ENCODE measurements at places on chromosomes 13 and 19.

DNA sequence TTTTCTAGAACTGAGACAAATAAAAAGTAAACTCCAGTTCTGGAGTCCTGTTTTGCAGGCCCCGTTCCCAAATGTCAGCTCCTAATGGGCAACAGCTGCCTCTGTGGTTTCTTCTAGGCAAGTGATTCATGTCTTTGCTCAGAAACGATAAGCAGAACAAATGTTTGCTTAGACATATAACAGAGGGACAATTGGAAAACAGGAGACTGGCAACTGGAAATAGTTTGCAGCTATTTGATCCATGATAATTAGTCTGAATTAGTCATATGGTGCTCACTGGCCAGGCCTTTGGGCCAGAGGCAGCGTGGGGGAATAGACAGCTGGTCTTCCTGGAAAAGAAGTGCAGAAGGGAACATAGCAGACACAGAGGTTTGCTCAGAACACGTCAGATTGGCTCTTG lies 29.2 kb upstream of the TSHZ3 start:
- H3K27ac ChIP-seq = no peak overlapping the region
- H3K27me3 ChIP-seq = peaks cover 2% of the 10 kb centered on the region
- no peaks in the 10 kb centered on the region for H3K36me3 ChIP-seq
- H3K4me1 ChIP-seq = no peaks in the 10 kb centered on the region
- no peak for DNase-seq
- H3K4me3 ChIP-seq = no peak overlapping the region

DNA sequence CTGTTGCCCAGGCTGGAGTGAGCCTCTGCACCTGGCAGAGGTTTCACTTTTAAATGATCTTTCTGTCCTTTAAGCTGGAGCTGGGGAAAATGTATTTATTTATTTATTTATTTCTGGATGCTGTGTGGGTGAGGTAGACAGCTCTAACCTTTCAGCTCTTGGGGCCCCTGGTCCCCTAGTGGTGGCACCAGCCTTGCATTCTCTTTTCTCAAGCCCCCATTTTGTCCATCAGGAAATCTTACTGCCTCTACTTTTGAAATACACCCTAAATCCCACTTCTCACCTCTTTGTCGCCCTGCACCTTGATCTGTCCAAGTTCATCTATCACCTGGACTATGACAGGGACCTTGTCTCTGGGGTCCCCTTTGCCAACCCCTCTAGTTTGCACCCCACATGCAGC lies 2.1 kb upstream of the B9D2 start:
- no peak overlapping the region for H3K27ac ChIP-seq
- H3K27me3 ChIP-seq = no peaks in the 10 kb centered on the region
- H3K36me3 ChIP-seq = peaks cover 13% of the 10 kb centered on the region
- DNase-seq = no peak
- H3K4me3 ChIP-seq = no peak overlapping the region
- peaks cover 5% of the 10 kb centered on the region for H3K4me1 ChIP-seq

DNA sequence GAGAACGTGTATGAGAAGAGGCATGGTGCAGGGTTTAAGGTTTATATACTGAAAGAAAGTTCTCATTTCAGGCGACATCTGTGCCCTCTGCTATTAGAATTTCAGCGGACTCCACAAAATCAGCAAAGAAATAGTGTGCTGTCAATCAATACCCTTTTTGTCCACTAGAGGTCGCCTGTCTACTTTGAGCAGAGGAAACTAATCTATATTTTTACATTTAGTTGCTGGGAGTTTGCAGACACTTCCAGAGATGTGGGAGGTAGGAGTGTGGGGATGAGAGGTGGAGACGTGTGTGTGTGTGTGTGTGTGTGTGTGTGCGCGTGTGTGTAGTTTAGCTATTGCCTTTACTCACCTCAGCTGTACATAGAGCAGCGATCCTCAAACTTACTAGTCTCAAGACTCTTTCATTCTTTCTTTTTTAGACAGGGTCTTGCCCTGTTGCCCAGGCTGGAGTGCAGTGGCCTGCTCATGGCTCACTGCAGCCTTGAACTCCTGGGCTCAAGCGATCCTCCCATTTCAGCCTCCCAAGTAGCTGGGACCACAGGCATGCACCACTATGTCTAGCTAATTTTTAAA lies 9.7 kb downstream of the INAFM1 start:
- peak; percentile 69 for DNase-seq
- peaks cover 1% of the 10 kb centered on the region for H3K4me1 ChIP-seq
- H3K27ac ChIP-seq = no peak overlapping the region

DNA sequence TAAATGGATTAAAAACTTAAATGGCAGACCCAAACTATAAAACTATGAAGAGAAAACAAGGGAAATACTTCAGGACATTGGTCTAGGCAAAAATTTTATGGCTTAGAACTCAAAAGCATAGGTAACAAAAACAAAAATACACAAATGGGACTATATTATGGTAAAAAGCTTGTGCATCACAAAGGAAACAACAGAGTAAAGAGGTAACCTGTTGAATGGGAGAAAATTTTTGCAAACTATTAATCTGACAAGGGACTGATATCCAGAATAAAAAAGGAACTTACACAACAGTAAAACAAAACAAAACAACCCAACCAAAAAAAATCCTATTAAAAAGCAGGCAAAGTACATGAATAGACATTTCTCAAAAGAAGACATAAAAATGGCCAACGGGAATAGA lies 9.3 kb upstream of the ZNF546 start:
- DNase-seq = no peak
- H3K27ac ChIP-seq = no peak overlapping the region
- H3K27me3 ChIP-seq = no peaks in the 10 kb centered on the region

DNA sequence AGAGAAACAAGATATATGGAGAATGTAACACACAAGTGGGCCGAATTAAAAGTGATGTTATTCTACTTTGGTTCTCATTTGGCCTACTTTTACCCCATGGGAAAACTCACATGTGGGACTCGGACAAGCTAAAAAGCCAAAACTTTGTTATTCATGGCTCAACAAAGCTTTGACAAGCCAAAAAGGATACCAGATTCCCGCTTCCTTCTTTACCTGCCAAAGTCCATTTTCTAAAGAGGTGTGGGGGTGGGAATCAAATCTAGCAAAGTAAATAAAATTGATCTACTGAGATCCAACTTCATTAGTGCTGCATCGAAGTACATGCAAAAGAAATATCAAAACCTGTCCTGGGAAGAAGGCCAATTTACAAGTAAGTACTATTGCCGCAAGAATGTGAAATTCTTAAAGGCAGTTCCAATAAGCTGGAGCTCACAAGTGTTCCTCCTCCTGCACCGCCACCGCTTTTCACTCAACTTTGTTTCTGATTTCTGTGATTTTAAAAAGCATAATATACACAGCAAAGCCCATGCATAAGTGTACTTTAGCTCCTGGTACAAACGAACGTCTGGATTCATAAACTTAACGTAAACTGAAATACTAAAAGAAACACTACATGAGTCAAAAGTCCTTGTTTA lies 1.1 kb downstream of the LNX2 start:
- H3K4me1 ChIP-seq = peaks cover 10% of the 10 kb centered on the region
- H3K27ac ChIP-seq = no peak overlapping the region
- DNase-seq = no peak
- peaks cover 7% of the 10 kb centered on the region for H3K36me3 ChIP-seq
- no peaks in the 10 kb centered on the region for H3K27me3 ChIP-seq

- no peaks in the 10 kb centered on the region for H3K27me3 ChIP-seq
- no peaks in the 10 kb centered on the region for H3K4me1 ChIP-seq
- no peaks in the 10 kb centered on the region for H3K36me3 ChIP-seq
- no peak for DNase-seq
- H3K4me3 ChIP-seq = no peak overlapping the region
- no peak overlapping the region for H3K27ac ChIP-seq
These were observed 20.6 kb upstream of the CABP5 start for GRCh38 chr19:48064509-48064908.

GRCh38 chr13:50421473-50422130 lies 406.4 kb downstream of the KCNRG start:
- H3K27ac ChIP-seq = no peak overlapping the region
- DNase-seq = no peak
- no peak overlapping the region for H3K4me3 ChIP-seq
- no peaks in the 10 kb centered on the region for H3K36me3 ChIP-seq
- H3K4me1 ChIP-seq = no peaks in the 10 kb centered on the region

- no peak for DNase-seq
- H3K4me3 ChIP-seq = no peak overlapping the region
- peaks cover 6% of the 10 kb centered on the region for H3K27me3 ChIP-seq
- H3K36me3 ChIP-seq = no peaks in the 10 kb centered on the region
- peaks cover 13% of the 10 kb centered on the region for H3K4me1 ChIP-seq
- H3K27ac ChIP-seq = no peak overlapping the region
These were observed 1.5 kb upstream of the NTN5 start for GRCh38 chr19:48674216-48674809.

- peaks cover 46% of the 10 kb centered on the region for H3K27me3 ChIP-seq
- H3K4me1 ChIP-seq = peaks cover 12% of the 10 kb centered on the region
- H3K36me3 ChIP-seq = no peaks in the 10 kb centered on the region
These were observed at the start of gene GIPR for GRCh38 chr19:45667620-45668341. Gene GIPR (plus strand): TSS chr19:45668221. CDS start chr19:45669521, 1,300 bp downstream.

DNA sequence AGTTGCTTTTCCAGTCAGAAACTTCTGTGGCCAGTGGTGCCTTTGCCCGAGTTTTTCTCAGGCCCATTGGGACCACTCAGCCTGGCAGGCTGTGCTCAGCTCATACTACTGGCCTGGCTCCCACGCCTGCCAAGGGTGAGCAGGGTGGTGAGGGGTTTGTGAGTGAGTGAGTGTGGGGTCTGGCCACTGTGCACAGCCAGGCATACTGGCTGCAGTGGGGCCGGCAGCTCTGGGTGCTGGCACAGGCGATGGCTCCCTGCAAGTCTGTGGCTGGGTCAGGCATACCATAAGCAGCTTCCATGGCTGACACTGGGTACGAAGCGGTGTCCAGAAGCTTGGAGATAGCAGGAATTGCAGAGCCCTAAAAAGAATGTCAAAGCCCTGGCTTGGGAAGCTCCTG lies 161.0 kb downstream of the SLITRK6 start:
- no peaks in the 10 kb centered on the region for H3K27me3 ChIP-seq
- no peak overlapping the region for H3K4me3 ChIP-seq

GRCh38 chr13:49110913-49111170 lies 109.3 kb upstream of the MLNR start:
- no peak overlapping the region for H3K27ac ChIP-seq
- H3K36me3 ChIP-seq = peaks cover 15% of the 10 kb centered on the region
- no peaks in the 10 kb centered on the region for H3K4me1 ChIP-seq

DNA sequence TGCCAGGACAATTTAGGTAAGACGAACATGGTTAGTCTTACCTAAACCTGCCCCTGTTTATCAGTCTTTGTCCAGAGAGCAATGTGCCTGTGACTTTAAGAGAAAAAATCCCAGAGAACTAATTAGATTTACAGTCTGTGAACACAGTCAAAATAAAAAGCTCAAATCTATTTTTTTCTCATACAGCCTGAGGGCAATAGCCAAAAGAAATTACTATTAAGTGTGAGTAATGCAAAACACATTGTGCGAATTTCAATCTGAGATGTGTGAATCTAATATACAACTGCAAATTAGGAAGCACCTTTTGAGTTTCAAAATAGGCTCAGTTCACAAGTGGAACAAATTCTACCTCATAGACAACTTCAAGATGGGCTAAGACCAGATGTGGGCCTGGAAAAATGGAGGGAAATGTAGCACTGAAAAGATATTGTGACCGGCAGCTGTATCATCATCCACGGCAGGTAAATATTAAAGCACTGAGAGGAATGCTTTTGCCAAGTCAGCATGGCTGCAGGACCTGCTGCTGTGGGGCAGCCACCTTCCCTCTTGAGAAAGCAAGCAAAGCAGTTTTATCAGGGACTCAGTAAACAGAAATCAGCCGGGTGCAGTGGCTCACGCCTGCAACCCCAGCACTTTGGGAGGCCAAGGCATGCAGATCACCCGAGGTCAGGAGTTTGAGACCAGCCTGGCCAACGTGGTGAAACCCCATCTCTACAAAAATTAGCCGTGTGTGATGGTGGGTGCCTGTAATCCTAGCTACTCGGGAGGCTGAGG lies 114.8 kb downstream of the KATNAL1 start:
- no peaks in the 10 kb centered on the region for H3K4me1 ChIP-seq
- H3K27ac ChIP-seq = no peak overlapping the region
- DNase-seq = no peak
- H3K36me3 ChIP-seq = no peaks in the 10 kb centered on the region
- no peaks in the 10 kb centered on the region for H3K27me3 ChIP-seq
- H3K4me3 ChIP-seq = no peak overlapping the region

DNA sequence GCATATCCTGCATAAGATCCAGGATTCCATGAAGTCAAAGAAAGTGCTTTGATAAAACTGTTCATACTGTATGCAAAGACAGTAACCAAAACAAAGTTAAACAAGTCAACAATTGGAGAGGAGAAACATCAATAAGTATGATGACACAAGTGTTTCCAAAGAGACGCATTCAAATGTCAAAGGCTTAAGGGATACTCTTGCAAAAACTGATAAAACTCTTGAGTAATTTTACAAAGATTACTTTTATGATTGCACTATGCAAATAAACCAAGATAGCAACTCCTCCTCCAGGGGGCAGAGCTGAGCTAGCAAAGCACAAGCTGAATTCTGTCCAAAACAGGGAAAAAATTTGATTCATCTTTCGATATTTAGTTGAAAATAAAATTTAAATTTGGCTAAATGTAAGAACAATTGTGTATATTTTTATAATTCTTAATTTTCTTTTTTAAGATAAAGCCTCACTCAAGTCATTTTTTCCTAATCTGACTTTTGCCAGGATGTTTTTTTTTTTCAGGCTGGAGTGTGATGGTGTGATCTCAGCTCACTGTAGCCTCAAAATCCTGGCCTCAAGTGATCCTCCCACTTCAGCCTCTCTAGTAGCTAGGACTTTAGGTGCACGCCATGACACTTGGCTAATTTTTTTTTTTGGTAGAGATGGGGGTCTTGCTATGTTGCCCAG lies 84.0 kb downstream of the MZT1 start:
- H3K27ac ChIP-seq = no peak overlapping the region
- no peaks in the 10 kb centered on the region for H3K4me1 ChIP-seq
- H3K36me3 ChIP-seq = no peaks in the 10 kb centered on the region
- no peak for DNase-seq

DNA sequence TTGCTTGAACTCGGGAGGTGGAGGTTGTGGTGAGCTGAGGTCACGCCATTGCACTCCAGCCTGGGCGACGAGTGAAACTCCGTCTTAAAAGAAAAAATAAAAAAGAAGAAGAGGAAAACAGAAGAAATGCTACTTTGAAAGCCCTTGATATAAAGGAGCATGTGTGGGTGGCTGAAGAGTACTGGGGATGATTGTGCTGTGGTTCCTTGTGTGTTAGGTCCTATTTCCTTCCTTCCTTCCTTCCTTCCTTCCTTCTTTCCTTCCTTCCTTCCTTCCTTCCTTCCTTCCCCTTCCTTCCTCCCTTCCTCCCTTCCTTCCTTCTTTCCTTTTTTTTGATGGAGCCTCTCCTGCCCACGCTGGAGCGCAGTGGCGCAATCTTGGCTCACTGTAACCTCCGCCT lies 14.3 kb downstream of the WDR88 start:
- no peak overlapping the region for H3K4me3 ChIP-seq
- H3K4me1 ChIP-seq = no peaks in the 10 kb centered on the region
- no peak overlapping the region for H3K27ac ChIP-seq
- DNase-seq = no peak
- H3K36me3 ChIP-seq = no peaks in the 10 kb centered on the region

- H3K27me3 ChIP-seq = peaks cover 7% of the 10 kb centered on the region
- H3K4me3 ChIP-seq = no peak overlapping the region
- H3K27ac ChIP-seq = no peak overlapping the region
- DNase-seq = no peak
These were observed 3.9 kb upstream of the PCDH17 start for GRCh38 chr13:57627663-57628062.

- peak overlapping the region; percentile 36 for H3K4me3 ChIP-seq
- peaks cover 32% of the 10 kb centered on the region for H3K4me1 ChIP-seq
- peak overlapping the region; percentile 15 for H3K27ac ChIP-seq
- H3K36me3 ChIP-seq = peaks cover 44% of the 10 kb centered on the region
- no peak for DNase-seq
These were observed 4.5 kb downstream of the PPP1R12C start for GRCh38 chr19:55112777-55113569.

Data from neuronal stem cell (in vitro differentiated cells).